ENCODE measurements at places on chromosomes 4 and X.

DNA sequence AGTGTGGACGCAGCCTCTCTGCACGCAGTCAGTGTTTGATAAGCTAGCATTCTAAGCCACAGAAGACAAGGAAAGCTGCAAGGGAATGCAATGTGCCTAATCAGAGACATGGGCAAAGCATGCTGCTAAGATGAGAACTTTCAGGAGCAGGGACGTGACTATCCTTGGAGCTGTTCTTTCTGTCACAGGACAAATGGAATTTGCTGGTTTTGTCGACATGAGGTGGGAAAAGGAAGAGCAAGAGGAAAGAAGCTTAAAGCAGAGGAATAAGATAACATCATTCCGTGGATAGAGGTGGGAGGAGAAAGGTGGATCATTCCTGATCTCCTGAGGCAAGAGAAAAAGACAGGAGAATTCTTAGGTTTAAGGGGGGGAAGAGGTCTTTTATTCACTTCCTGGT lies 33.7 kb downstream of the RBM47 start:
- no peak for DNase-seq

GRCh38 chrX:39805022-39805421 lies 292.7 kb downstream of the BCOR start:
- no peak for DNase-seq

- no peak for DNase-seq
Observed at GRCh38 chr4:90419124-90419711, 292.0 kb downstream of the CCSER1 start.

DNA sequence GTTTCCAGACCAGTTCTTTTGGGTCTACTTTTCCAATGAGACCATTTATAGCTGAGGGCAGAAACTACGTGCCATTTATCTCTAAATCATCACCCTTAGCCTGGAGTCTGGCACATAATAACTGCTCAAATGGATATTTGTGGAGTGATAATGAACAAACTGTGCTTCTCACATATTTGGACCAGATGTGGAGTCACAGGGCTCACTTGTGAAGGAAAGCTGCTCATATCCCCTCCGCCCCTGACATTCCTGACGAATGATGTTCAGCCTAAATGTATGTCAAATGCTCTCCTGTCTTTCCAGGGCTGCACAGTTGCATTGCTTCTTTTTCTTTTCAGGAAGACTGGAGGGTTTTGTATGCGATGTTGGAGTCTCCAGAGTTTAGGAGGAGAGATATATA lies 110.1 kb downstream of the GBA3 start:
- no peak for DNase-seq

DNA sequence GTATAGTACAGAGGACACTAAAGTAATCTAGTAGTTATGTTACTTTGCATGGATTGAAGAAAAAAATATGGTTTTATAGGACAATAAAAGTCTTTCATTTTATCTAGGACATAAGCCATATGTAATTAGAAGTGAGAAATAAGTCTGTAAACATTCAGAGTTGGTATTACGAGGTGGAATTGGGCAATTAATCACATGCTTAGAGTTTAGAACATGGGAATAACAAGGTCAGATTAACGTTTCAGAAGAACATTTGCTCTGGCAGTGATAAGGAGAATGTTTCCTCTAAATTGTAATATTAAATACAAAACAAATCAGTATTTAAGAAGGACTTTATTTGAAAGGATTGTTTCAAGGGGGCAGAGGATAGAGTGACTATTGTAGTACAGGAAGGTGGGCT lies 15.6 kb upstream of the SULT1E1 start:
- DNase-seq = no peak

DNA sequence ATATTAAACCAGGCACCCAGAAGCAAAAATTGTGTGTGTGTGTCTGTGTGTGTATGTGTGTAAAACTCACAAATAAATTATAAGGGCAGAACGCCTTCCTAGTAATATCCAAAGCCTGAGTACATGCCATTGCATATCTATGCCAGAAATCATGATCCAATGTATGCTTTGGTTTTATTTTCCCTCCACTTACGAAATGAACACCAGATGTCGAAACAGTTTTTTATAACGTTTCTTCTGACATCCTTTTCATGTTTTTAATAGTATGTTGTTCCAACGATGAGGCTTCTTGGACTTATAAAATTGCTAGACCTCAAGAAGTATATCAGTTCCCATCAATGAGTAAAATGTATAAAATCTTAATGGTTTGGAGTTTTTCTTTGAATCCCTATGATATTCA lies 55.4 kb downstream of the KCNIP4 start:
- DNase-seq = no peak

GRCh38 chr4:162847945-162848549 lies 318.6 kb downstream of the NAF1 start:
- DNase-seq = no peak

GRCh38 chr4:179110816-179111215 lies 1668.6 kb upstream of the AGA start:
- no peak for DNase-seq

- DNase-seq = no peak
Observed at GRCh38 chrX:152824841-152825374, 5.6 kb downstream of the CETN2 start.

GRCh38 chr4:139889901-139890300 lies 224.3 kb downstream of the MGST2 start:
- DNase-seq = no peak

Data from GM12878 (cell line).